ENCODE measurements at places on chromosomes 3 and 15. TPM values are rescaled to one million over a fixed set of nuclear protein-coding genes. Genes with fewer than 3 reads are reported as not detected.

Gene LRRC31
- not detected for total RNA-seq

Gene CKMT1B
- total RNA-seq, result not detected

Gene RASL12
- total RNA-seq, result 4.7 TPM

Gene REC114
- not detected for total RNA-seq

Gene P2RY1
- 1.3 TPM for total RNA-seq

Gene TEX55
- not detected for total RNA-seq

Gene PLSCR2
- not detected for total RNA-seq

Gene HMG20A
- total RNA-seq, result 24.0 TPM

Gene TUSC7
- total RNA-seq, result not detected

All from pericardium fibroblast (primary cell).